GM12864 (cell line): ENCODE measurements at places on chromosomes 5 and 9.

DNA sequence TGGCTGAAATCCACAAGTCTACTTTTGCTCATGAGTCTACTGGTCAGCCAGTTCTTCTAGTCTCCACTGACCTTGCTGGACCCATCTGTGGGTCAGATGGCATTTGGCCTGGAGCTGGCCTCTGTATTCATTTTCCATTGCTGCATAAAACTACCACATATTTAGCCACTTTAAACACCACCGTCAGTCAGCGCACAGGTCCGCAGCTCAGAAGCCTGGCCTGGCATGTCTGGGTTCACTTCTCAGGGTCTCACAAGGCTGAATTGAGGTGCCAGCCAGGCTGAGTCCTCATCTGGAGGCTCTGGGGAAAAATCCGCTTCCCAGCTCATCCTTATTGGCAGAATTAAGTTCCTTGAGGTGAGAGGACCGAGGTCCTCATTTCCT, 54.7 kb downstream of the BARX1 start:
- DNase-seq = no peak

DNA sequence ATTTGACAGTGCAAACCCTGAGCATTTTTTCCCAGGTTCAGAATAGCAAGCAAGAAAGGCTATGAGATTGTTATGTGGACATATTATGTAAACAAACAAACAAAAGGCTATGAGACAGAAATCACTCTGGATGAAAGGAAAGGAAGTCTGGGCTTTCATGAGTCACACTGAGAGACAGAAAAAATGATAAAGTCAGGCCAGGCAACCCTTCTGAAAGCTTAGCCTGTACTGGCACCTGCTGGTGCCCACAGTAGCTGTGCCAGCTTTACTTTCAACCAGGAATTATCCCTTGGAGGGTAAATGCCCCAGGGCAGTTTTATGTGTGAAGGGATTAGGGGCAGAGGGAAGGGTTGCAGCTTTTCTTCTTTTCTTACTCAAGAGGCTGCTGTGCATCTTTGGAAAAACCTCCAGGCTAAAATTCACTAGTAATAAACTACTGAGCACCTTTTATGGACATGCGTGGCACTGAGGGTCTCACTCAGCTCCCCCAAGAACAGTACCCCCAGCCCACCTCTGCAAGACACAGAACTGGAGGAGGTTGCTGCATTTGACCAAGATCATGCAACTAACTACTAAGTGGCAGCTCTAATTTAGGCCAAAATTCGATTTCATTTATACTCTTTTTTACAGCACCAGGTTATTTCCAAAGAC, 41.7 kb downstream of the ACTL7B start:
- no peak for DNase-seq

- DNase-seq = no peak
Observed at GRCh38 chr9:129803676-129804060, 684 bp downstream of the TOR1B start.

- DNase-seq = no peak
Observed at GRCh38 chr9:9054354-9054992, 1254.9 kb upstream of the DMAC1 start.

GRCh38 chr5:90473396-90474234, 956 bp downstream of the MBLAC2 start:
- DNase-seq = no peak

- DNase-seq = no peak
Observed at GRCh38 chr5:151740958-151741373, 17.5 kb downstream of the ATOX1 start.

DNA sequence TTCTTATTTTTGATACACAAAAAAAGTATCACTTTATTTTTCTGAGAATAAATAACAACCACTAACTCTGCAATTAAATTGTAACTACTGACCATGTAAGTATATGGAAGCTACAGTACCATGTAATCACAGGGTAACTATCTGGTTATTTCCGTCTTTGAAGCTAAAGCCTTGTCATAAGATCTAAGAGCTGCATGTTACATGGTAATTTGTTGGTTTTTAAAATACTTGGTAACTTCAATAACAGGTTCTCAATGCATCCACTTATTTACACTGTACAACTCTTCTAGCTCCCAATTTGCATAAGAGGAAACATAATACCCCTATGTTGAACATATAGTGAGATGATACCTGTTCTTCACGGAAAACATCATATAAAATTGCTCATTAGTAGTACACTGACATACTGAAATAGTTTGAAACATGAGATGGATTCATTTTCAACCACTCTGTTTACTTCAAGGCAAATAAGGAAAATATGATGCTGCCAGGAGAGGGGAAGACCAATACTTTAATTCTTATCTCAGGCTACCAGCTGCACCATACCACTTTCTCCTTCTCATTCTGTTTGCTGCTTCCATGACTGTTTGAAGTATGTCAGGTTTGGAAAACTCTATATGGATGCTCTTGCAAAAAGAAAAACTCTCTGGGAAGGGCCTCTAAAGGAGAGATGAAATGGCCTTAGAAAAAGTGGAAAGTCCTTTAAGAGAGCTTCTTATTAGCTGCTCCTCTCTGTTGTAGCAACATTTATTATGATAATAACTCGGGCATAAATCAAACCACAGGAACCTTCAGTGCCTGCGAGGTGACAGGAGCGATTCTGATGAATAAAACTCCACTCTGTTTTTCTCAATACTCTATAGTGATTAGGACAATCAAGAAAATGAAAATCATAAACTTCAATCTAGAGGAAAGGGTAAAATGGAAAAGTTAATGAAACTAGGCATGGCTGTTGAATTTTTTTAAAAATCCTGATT, 150.2 kb downstream of the KIAA0825 start:
- DNase-seq = no peak
